NCI-H2171 (cell line): ENCODE measurements at places on chromosomes 5 and 9.

GRCh38 chr9:27599102-27599869, 26.0 kb upstream of the C9orf72 start:
- no peak for DNase-seq

GRCh38 chr5:157506066-157506590, 46.1 kb downstream of the NIPAL4 start:
- no peak for DNase-seq

DNA sequence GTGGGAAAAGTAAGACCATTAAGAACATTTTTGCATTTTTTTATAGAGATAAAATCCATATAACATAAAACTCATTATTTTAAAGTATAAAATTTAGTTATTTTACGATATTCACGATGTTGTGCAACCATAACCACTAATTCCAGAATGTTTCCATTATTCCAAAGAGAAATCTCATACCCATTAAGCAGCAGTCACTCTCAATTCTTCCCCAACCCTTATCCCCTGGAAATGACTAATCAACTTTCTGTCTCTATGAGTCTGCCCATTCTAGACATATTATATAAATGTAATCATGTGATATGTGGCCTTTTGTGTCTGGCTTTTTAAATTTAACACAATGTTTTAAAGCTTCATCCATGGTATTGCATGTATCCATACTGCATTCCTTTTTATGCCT, 115.6 kb upstream of the ADAMTSL1 start:
- DNase-seq: no peak

DNA sequence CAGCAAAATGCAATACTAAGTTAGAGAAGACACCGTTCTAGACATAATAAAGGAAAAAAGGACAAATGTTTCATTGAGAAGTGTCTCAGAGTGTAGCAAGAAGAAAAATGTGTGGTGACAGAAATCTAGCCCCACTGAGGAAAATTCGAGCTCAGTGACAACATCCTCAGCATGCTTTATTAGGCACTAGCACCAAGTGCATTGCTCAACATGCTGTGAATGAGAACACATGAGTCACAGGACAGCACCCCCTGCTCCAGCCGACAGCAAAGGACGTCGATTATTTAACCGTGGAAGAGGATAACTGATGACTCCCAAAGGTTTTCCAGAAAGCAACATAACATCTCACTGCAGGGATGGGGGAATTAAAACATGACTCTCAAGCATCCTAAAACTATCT, 182.7 kb downstream of the GNAQ start:
- DNase-seq: no peak

DNA sequence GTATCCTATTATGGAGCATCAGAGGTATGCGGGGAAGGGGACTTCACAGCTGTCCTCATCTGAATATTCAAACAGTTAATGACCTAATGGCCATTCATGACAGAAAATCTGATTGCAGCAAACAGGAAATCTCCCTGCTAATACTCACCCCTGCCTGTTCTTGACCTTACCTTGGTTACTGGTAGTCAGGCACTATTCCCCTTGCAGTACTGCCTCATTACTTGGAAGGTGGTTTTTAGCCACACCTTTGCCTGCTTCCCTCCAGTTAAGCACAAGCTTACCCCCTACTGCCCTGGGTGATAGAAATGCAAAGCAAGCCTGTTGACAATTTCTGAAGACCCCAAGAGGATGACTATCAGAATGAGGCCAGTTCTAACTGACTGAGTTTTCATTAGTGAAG, 332.4 kb downstream of the NTRK2 start:
- no peak for DNase-seq

GRCh38 chr5:120096413-120096812, 367.7 kb upstream of the PRR16 start:
- no peak for DNase-seq

- no peak for DNase-seq
These were observed 81.4 kb downstream of the PDE6A start for GRCh38 chr5:149863176-149863575.

DNA sequence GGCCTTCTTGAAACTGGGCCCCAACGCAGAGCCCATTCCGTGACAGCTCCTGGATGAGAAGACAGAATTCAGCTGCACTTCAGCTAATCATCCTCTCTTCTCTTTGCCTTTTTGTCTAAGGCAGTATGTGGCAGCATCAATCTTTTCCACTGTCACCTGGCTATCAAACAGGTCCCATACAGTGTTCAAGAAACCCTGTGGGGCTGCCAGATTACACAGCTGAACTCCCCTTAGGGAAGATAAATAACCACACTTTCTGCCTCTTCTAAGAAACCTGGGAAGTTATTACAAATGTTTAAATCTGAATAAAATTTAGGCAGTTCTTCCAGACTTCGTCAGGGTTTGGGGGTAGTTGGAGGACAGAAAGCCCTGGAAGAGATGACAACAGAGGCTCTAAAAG, 61.0 kb downstream of the SPEF2 start:
- no peak for DNase-seq

GRCh38 chr5:42015681-42016080, 90.6 kb downstream of the FBXO4 start:
- DNase-seq: no peak
